ENCODE measurements at places on chromosomes 3 and 15. TPM values are rescaled to one million over a fixed set of nuclear protein-coding genes. Genes with fewer than 3 reads are reported as not detected.

GRK7 gene
- not detected for total RNA-seq

TMEM45A gene
- total RNA-seq, result 53.1 TPM

HHLA2 gene
- total RNA-seq, result not detected

ZNF662 gene
- total RNA-seq, result 3.9 TPM

TMEM62 gene
- total RNA-seq, result 18.4 TPM

ARMC8 gene
- 70.8 TPM for total RNA-seq

PTX3 gene
- 22.5 TPM for total RNA-seq

- DNase-seq, result no peak
Observed at GRCh38 chr3:1381647-1382036, 288.8 kb downstream of the CNTN6 start.

GRCh38 chr3:51559411-51559888 is 20.9 kb downstream of the RAD54L2 start:
- peak; percentile 85 for DNase-seq

DNA sequence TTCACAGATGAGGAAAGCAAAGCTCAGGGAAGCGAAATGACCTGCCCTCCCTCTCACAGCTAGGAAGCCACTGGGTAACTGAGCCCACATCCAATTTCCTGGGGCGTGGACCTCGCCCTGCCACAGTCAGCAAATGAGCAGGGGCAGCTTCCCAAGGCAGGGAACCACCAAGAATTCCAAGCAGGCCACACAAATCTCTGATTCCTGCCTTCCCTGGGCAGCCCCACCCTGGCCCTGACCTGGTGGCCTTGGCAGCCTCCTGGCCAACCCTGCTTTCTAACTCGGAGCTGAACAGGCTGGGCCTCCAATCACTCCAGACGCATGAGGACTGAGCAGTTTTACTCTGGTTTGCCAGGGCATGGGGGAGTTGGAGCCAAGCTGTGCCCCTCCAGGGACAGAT is 203.7 kb upstream of the TLE3 start:
- no peak for DNase-seq

DNA sequence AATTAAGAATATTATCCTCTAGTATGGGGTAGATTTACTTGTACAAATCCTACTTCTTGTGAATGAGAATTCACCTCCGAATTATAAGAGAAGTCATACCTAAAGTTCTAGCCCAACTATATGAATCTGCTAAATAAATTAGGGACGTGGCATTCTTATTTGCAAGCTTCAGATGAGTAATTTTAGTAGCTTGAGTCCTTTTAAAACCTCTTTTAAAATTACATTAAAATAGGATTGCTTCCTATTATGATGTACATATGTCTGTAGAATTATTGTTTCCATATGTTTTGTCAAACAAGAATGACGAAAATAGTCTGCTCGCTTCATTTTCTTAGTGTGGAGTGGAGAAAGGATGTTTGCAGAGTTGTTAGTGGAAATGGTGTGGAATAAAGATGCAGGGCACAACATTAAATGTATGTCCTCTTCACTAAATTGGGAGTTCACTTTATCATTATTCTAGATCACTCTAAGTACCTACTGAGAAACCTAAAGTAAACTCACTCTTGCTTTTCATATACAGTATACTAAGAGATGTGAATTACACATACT is 59.4 kb downstream of the CMSS1 start:
- no peak for DNase-seq

DNA sequence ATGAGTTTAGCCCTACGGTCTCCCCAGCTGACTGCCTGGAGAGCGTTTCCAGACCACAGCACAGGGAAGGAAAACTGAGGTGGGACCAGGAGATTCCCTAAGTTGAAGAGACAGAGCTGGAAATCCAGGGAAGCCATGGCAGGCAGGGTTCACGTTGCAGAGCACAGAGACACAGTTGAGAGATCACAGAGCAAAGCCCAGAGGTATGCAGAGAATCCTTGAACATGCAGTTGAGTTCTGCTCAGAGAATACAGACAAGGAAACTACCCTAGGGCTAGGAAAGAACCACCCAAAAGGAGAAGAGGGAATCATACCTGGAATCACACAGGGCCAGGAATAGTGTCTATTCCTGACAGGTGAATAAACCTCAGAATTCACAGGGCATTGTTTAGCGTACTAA is 14.3 kb downstream of the SLC28A1 start:
- DNase-seq, result no peak

DNA sequence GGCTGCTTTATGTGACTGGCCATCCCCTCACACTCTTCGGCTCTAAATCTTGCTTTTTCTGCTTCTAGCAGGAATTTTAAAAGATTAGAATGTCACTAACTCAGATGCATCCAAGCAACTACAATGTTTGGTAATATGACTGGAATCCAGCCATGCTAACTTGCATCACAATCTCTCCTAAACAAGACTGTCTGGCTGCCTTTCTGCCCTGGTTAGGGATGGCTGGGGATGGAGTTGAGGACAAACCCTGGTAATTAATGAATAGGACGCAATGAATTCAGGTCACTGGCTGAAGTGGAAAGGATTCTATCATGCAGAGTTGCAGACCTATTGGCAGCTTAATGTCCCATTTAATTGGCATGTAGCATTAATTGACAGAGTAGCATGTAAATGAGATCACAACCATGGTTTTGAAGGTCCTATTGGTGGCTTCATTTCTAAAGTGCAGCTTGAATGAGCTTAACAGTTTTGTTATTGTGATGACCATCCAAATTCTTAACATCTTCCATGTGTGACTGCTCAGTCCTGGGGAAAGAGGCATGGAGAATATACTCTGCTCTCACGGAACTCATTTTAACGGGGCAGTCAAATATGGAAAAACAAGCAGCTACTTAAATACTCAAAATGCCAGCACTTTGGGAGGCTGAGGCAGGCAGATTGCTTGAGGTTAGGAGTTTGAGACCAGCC is 21.7 kb downstream of the NMNAT3 start:
- peak; percentile 3 for DNase-seq

- DNase-seq, result peak; percentile 74
Observed at GRCh38 chr15:40637221-40637745, 43.2 kb downstream of the KNL1 start.

- peak; percentile 37 for DNase-seq
Observed at GRCh38 chr3:35965908-35966307, 326.6 kb downstream of the ARPP21 start.

DNA sequence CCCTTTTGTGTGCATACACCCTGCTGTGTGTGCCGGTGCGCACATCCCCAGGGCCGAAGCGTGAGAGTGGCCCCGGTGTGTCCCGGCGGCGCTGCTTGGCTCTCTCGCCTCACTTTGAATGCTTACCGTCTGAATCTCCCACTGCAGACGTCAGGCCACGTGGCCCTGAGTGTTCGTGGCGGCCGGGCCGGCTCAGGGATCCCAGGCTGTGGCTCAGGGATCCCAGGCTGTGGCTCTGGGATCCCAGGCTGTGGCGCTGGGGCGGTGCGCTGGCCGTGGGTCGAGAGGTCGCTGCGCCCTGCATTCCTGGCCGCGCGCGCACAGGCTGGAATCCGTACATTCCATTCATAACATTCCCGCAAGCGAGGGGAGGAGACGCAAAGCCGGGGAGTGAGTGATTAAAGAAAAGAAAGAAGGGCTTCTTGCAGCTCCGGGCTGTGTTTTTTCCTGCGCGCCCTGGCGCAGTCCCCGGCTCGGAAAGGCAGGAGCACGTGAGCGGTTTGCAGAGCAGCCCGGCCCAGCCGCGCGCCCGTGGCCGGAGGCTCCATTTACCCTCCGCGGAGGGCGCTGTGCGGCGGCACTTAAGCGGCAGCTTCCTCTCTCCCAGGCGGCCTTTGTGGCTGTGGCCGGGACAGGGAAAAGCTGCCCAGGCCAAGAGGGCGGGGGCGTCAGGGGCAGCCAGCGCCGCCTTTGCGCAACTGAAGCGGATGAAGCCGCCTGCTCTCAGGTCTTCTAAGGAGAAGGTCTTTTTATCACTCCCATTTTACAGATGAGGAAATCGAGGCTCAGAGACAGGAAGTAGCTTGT is 87.0 kb upstream of the ALDH1L1 start:
- DNase-seq, result peak; percentile 96

DNA sequence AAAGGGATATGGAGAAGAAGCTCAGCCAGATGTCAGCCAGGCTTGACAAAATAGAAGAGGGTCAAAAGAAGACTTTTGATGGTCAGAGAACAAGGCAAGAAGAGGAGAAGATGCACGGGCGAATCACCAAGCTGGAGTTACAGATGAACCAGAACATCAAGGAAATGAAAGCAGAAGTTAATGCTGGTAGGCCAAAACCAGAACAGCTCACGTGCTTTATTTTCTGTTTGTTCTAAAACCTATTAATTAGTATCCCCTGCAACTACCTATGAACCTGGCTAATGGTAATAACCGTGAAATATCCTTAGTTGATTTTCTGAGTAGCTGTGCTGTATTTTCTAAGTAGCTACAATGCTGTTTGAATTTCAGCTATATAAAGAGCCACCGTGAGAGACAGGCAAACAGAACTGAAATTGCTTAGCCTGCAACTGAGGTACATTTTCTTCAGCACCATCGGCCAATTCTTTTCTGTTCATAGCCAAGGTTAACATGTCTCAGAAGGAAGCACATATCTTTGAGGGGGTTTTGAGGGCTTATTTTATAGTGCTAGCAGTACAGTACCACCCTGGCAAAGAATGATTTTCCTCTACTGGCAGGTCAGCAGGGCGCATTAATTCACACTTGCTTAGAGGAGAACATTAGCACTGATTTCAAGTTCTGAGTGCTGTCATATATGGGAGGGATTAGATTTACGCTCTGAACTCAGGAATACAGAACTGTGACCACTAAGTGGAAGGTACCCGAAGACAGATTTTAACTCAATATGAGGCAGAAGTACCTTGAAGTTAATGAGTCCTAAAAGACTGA is 78.9 kb downstream of the FAM81A start:
- no peak for DNase-seq

GRCh38 chr3:105259496-105259895 is 107.2 kb upstream of the ALCAM start:
- DNase-seq, result no peak

DNA sequence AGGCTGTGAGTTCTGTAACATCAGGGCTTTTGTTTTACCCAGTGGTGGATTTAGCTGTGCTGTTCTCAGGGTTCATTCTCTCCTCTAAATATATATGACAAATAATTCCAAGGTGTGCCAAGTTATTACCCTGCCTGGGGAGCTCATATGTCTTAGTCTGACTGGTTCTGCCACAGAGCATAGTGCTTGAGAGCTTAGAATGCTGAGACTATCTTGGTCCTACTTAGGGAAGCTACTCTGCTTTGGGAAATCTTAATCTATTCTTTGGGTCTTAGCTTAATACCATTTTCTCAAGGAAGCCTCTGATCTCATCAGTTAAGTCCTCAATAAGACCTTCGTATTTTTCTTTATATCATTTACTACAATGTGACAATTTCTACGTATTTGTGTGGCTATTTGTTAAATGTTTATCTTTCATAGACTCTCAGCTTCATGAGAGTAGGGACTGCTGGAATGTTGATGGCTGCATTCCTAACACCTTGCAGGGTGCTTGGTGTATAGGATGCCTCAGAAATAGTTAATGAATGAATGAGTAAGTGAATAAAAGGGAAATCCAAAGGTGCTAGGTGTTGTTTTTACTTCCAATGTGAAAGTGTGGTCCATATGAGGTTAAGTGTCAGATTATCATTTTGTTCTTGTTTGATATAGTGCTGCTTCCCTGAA is 1.8 kb downstream of the OTOL1 start:
- no peak for DNase-seq

GRCh38 chr15:84598993-84599392 is 1.8 kb upstream of the ZSCAN2 start:
- peak; percentile 74 for DNase-seq

DNA sequence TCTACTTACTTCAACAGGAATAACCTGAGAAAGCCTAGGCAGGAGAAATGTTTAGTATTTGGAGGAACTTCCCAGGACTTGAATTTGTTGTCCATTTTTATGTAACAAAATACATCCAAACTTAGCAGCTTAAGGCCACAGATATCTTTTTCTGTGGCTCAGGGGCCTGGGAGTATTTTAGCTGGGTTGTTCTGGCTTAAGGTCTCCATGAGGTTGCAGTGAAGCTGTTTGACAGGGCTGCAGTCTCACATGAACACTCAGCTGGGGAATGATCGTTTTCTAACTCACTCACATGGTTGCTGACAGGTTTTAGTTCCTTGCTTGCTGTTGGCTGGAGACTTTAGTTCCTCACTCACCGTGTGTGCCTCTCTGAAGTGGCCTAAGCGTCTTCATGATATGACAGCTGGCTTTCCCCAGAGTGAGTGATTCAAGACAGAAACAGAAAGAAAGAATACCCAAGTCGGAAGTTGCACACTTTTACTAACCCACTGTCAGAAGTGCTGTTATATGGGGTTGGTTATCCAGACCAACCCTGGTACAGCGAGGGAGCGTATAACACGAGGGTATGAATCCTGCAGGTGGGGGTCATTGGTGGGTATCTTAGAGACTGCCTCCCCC is 229.7 kb upstream of the TBL1XR1 start:
- DNase-seq, result no peak

GRCh38 chr15:31346367-31347066 is 19.9 kb downstream of the KLF13 start:
- no peak for DNase-seq

- DNase-seq, result no peak
Observed at GRCh38 chr3:168342946-168343850, 247.5 kb upstream of the GOLIM4 start.
